ENCODE measurements at places on chromosomes 13 and 19.

DNA sequence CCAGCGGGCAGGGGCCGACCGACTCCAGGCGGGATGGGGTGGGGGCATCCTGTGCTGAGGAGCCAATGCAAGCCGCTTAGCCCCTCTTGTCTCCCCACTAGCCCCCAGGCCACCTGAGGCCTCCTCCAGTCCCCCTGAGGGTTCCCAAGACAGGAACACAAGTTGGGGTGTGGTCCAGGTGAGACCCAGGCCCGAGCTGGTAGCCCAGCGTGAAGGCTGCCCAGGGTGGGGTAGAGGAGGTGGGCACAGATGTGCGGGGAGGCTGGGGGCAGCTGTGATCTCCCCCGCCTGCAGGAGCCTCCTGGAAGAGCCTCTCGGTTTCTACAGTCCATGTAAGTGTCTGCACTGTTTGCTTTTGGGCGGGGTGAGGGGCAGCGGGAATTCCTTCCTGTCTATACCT lies 10.4 kb downstream of the TLE6 start:
- DNase-seq = no peak

DNA sequence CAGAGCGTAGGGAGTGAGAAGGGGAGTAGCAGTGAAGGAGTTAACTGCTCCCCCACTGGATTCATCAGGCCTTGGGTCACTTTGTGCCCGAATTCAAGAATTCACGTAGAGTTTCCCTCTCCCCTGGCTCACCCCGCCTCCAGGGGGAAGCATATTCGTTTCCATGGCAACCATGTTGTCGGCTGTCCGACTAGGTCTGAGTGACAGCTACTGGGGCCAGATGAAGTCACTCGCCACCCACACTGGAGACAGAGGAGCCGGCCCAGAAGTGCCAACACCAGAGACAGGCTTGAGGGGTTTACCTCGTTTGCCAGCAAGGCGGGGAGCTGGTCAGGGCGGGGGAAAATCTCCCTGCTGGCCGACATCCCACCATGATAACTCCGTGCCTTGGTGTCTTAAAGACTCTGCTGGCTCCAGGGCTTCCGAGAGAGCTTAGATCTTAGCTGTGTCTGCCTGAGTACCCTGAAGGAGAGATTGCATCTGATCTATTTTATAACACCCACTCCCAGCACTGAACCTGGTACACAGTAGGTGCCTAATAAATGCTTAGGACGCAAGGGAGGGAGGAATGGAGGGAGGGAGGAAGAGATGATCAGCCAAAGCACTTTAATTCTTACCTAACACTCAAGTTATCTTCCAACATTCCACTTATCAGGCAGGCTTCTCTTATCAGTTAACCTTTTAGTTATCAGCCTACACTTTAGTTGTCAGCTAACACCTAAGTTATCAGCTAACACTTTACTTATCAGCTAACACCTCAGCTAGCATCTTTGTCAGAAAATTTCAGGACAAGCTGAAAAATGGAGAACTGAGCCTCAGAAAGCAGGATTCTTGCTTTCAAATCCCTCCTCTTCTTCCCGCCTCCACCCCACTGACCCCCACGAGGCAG lies 57.2 kb upstream of the ZNRF4 start:
- no peak for DNase-seq

DNA sequence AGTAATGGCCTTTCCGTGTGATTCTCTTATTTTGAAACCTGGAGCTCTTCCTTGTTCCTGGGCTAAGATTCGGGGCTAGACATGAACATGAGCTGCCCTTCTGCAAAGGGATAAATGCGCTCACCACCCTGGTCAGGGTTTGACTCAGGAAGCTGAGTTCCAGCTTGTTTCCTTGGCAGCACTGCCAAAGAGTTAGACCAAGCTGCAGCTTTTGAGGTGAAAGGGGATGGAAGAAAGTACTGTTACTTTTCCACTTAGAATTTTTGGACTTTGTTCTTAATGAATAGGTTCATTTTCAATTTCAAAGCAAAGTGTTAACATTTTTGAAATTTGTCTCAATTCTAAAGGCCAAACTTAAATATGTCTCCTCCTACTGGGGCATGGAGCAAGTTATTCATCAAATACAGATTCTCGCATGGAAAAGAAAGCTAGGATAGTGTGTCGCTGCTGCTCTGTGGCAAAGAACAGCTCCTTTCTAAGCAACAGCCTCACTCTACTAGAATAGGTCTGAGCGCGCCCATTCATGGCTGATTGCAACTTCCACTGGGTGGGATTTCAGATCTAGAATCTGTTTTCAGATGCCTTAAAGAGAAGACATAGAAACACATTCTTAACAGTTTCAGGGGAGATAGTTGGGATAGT lies 2.2 kb downstream of the RGCC start:
- DNase-seq = no peak

DNA sequence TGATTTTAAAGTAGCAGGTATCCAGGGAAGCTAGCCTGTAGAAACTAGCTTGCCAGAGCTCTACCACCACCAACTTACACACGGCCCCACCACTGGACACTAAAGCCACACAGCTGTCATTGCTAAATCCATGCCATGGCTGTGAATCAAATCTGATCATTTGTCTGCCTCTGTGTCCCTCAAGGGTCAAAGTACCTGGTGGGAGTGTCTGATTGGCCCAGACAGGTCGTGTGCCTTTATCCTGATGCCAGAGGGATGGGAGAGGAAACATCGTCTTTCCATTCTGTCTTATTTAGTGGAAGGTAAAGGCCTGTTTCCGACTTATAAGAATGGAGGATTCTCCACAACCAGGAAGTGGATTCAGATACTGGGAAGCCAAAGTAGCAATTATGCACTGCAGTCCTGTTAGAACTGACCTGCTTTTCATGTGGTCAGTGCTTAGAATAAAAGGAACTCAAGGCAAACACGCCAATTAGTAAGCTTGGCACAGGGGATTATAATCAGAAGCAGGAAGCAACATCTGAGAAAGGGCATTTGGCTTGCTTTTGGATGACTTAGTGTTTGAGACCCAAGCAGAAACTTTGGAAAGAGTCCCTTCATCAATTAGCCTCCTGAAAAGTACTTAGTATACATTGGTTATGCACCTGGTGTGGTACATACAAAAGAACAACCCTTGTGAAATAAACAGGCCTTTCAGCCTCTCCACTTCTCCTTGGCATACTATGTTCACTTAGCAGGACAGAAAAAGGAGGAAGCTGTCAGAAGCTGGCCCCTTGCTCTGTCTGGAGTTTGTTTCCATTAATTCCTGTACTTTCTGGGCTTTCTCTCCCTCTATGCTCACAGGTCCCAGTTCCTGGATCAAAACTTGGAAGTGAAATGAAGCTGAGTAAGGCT lies 192.4 kb downstream of the NUFIP1 start:
- DNase-seq = no peak

DNA sequence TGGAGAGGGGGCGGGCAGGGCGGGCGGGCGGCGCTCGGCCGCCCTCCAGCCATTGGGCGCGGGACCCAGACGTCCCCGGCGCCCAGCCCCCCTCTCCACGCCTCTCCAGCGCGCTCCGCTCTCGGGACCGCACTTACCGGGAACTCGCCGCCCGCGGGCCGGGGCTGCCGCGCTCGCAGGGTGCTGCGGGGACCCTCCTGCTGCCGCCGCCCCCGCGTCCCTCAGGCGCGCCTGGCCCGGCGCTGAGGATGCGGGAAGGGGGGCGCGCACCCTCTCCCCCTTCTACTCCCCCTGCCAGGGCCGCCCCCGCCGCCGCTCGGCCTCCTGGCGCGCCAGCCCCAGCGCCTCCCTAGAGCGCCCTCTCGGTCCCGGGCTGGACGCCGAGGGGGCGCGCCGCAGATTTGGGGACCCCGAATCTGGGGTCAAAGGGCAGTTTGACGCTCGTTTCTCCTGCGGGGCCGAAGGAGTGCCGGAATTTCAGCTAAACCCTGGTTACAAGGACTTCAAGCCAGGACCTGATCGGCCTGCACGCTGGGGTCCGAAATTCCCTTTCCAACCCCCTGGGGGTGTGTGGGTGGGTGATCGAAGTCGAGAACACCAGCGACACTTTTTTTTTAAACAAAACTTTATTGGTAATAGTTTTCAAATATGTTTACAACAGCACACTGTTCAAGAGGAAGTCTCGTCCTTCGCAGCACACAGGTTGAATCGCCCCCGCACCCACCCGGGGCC lies 696 bp upstream of the SAMD1 start:
- peak; percentile 89 for DNase-seq

- no peak for DNase-seq
Measured at GRCh38 chr13:74629985-74630384, 495.8 kb upstream of the KLF12 start.

DNA sequence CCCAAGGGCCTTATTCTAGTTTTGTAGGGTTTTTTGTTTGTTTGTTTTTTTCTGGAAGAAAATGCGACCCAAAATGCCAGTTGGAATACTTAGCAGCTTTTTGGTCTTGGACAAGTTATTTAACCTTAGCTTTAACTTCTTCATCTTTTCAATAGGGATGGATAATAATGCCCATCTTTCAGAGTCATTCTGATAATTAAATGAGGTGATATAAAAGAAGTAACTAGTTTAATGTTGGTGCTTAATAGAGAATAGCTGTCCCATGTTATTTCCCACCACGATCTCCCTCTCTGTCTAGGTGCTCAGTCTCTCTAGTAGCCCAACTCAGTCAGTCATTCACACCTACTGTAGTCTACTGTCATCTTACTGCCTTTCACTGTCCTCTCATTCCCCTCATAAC lies 8.0 kb downstream of the LSM14A start:
- DNase-seq = no peak

- no peak for DNase-seq
Measured at GRCh38 chr19:18777301-18778075, 13.6 kb downstream of the COMP start.

GRCh38 chr13:99408703-99409000 lies 92.6 kb upstream of the TM9SF2 start:
- no peak for DNase-seq

DNA sequence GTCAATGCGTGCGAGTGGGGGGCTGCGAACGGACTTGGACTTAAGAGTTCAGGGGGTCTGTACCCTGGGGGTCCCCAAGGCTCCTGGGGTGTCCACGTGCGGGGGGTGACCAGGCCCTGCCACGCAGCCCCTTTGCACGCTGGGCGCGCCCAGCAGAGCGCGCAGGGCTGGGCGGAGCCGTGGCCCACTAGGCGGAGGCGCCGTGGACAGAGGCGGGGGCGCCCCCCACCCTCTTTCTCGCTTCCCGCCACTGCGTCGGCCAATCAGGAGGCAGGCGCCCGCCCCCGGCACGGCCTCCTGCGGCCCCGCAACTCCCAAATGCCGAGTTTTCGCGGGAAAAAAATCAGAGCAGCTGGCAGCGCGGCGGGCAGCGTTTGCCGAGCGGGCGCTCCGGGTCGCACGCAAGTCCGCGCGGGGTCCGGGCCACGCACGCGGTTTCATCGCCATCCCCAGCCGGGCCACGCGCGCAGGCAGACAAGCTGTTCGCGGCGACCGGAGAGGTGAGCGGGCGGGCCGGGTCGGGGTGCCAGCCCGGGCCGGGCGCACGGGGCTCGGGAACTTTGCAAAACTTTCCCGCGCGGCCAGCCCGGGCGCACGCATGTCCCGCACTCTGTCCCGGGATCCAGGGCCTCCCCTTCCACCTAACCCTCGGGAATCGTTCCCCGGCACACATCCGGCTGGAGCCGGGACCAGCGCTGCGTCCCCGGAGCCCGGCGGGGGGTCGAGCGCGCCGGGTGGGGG lies at the start of gene UHRF1:
Gene UHRF1, plus strand, starts transcription at position 346 of the 741 bp plus-strand sequence. CDS start 1,385 bp downstream, outside the sequence.
- DNase-seq = no peak

DNA sequence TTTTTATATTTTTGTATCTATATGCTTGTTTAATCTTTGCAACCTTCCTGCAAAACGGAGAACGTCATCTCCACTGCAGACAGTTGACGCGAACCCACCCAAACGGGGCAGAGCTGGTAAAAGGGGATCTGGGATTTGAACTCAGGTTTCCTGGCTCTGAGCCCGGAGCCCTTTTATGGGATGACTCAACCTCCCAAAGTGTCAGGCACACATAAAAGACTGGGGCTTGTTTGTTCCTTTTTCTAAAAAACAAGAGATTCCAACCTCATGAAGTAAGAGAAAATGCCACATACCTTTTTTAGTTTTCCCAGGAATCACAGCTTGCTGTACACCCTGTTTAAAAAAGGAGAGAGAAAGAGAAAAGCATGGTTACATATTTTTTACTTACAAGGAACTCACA lies 78.9 kb downstream of the GADD45B start:
- no peak for DNase-seq

GRCh38 chr13:86201477-86201876 lies 402.3 kb upstream of the SLITRK6 start:
- DNase-seq = no peak

GRCh38 chr19:2540646-2541454 lies 64.9 kb downstream of the GADD45B start:
- no peak for DNase-seq

- no peak for DNase-seq
Measured at GRCh38 chr13:20165417-20166257, 4.8 kb upstream of the GJA3 start.

DNA sequence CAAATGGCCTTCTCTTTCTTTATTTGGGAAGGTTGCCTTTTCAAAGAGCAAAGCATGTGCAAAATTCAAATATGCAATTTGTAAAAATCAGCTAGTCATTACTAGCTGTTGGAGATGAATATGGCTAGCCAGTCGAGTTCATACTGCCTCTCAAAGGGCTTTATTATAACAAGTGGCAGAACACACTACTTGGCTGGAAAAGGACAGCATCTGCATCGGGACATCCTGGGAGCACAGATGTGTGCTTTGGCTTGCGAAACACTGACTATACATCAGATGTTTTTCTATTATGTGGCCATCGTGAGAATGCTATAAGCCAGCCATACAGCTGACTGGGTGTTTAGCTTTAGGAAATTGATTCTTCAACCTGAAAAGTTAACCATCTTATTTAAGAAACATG lies 424.2 kb downstream of the KCTD12 start:
- DNase-seq = no peak

DNA sequence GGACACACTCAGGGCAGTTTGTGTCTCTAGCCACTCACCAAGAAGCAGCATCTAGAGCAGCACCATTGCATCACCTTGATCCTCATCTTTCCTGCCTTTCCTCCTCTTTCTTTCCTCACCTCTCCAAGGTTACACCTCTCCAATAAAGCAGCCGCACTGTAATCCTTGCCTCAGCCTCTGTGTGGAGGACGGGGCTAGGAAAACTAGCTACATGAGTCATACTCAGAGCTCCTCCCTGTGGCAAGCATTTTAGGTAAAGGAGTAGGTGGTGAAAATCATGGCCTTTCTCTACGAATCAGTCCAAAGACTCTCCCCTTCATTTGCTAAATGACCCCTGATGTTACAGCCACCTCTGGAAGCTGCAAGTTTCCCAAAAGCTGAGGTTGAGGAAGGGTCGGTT lies 108.9 kb downstream of the DNAJC15 start:
- no peak for DNase-seq

DNA sequence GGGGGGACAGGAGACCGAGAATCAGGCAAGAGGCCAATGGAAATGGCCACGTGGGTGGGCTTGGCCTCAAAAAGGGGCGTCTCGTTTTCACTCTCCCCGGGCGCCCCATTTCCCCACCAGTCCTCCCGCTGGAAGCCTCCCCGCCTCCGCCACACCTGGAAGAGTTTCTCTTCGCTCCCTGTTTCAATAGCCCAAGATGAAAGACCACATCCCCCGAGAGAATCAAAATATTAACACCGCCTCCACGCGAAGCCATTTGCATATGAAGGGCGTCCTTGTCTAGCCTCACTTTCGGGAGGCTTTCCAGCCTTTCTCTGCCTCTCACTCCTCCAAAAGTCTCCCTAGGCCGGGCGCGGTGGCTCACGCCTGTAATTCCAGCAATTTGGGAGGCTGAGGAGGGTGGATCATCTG lies 691 bp upstream of the OLFM2 start:
- DNase-seq = no peak
